ENCODE measurements at places on chromosomes 12 and 14. TPM values are rescaled to one million over a fixed set of nuclear protein-coding genes. Genes with fewer than 3 reads are reported as not detected.

Gene CARMIL3
- total RNA-seq = under 0.01 TPM

GRCh38 chr12:104583301-104583700 is 126.6 kb downstream of the CHST11 start:
- DNase-seq = no peak

Gene PRR4
- 1.3 TPM for total RNA-seq

Gene LUM
- total RNA-seq = 102 TPM

GRCh38 chr12:111218499-111218898 is 150.4 kb downstream of the PHETA1 start:
- DNase-seq = no peak

DNA sequence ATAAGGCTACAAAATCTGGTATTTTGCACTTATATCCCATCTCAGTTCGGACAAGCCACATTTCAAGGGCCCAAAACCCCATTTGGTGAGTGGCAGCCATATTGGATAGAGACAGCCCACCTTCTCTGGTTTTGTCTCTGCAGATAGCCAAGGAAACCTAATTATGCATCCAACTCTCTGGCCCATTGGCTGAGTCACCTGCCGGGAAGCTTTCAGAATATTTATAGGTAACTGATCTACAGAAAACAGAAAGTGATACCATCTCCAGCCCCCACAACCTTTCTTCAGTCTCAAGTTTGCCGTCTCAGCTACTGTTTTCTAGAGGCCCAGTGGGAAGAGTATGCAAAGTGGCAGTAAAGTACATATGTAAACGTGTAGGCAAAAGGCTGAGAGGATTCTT is 33.7 kb upstream of the PPP1CC start:
- no peak for DNase-seq

DNA sequence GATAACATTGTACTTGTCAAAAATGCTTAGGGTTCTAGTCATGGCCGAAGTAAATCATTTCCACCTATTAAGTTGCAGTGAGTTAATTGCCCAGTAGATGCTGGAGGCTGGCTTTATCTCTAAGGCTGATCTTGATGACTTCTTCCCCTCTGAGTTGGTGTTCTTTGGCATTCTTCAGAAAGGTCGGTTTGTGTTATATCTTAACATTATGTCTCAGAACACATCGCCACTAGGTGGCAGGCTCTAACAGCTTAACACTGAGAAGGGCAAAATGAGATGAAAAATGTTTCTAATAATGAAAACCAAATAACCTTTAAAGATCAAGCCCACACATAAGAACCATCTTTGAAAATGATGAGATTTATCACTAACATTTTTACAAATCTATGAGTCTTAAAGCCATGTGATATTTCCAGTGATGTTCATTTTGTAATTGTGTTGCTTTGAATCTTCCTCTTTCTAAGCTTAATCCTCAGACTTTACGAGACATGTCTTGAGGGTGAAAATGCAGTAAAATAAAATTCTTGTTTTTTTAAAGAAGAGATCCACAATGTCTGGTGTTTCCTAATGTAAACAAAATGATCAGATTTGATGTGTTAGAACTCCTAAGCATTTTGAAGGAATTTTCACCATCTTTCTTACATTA is 28.6 kb downstream of the SUDS3 start:
- peak; percentile 47 for DNase-seq

Gene OASL
- 3.0 TPM for total RNA-seq

Gene WASHC3
- 142 TPM for total RNA-seq

DNA sequence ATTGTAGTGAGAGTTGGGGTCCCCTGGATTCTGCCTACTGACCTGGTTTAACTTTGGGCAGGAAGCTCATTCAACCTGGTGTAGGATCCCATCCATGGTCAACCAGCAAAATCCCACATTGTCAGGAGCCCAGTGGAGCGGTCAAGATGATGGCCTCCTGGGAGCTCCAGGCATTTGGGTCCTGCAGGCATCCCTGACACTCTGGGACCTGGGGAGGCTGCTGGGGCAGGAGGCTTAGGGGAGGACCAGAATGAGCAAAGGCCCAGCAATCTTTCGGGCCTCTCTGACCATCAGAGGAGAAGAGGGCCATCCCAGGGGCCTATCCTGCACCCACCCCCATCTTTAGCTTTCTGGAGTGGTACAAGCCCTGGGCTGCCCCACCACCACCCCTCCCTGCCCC is 104.0 kb downstream of the PRMT8 start:
- DNase-seq = no peak

DNA sequence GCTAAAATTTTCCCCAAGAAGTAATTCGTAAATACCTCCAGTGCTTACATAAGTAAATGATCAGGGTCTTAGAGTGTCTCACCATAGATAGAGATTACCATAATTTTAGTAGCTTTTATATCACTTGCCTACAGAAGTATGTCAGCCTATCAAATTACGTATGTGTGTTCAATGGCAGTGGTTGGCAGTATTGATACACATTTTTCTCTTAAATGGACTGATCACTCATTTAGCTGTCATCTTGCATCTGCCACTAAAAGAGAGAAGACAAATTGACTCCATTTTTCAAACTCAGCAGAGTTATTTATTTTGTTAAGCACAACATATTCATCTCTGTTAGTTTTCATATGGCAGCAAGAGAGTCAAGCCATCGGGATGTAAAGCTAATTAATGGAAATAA is 413.1 kb upstream of the CLEC14A start:
- no peak for DNase-seq

Gene TAS2R7
- not detected for total RNA-seq

Gene RILPL1
- 4.8 TPM for total RNA-seq

GRCh38 chr14:61281948-61282275 is 774 bp upstream of the TMEM30B start:
- DNase-seq = no peak

DNA sequence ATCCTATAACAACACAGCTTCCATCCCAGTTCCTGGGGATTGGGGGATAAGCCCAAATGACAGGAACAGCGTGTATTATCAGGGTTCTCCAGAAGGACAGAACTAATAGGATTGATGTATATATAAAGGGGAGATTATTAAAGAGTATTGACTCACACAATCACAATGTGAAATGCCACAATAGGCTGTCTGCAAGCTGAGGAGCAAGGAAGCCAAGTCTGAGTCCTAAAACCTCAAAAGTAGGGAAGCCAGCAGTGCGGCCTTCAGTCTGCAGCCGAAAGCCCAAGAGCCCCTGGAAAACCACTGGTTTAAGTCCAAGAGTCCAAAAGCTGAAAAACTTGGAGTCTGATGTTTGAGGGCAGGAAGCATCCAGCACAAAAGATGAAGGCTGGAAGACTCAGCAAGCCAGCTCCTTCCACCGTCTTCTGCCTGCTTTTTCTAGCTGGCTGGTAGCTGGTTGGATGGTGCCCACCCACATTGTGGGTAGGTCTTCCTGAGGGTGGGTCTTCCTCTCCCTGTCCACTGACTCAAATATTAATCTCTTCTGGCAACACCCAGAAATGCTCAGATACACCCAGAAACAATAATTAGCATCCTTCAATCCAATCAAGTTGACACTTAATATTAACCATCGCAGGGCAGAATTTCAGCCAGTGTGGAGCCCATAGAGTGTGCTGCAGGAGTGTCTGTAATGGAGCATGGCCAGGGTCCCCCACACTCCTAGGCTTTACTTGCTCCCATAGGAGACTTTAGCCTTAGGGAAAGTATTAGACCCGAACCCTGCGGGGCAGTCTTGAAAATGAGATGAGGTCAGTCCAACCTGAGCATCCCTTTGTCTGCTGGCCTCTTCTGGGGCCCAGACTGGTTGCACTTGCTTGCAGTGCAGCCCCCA is 111.1 kb downstream of the SINHCAF start:
- DNase-seq = no peak

Gene PMEL
- total RNA-seq = 0.84 TPM

DNA sequence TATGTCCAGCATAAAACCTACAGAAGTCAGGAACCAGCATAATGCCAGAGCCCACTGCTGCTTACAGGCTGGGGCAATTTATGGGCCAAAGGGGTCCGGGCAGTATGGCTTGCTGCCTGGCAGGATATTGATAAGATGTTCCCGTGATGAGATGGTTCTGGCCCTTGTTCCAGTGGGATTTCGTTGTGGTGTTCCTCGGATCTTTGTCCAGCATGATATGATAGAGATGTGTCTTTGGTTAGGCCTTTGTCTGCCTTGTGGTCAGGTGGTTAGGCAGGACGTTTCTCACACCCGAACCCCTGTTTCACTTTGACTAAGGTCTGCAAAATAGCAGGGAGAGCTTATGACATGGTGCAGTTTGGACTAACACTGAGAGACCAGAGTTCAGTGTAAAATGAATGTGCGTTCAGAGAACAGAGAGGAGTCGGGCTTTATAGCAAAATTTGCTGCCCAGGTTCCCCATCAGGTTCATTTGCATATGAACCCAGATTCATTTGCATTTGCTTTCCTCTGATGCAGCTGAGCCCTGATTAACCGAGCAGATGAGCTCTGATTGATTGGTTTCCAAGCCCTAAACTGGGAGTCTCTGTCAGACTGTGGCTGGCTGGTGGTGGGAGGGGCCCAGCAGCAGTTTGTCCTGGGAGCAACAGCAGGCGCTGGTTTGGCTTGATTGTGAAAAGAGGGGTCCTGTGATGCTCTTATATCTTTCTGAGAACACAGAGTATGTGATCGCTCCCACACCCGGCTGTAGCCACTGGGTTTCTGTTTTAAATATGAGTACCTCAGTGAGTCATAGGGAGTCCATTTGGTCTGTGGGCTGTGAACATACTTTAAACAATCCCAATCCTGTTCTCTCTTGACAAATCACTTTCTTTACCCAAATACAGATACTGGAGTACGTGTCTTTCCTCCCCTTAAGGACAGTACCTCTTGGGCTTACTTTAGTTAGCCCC is 156.3 kb upstream of the PZP start:
- peak; percentile 80 for DNase-seq

Gene KRT83
- total RNA-seq = not detected

DNA sequence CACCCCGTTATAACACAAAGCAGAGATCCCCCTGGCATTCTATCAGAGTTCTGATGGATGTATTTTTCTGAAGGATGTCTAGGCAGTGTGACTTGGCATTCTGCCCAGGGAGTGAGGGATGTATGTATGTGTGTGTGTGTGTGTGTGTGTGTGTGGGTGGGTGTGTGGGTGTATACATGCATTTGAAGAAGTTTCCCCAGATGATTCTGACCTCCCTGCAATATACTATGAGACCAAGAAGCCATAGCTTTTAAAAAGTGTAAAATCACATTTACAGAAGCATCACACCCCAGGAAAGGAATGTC is 59.7 kb upstream of the NAP1L1 start:
- peak; percentile 36 for DNase-seq

GRCh38 chr14:64444984-64445845 is 20.1 kb upstream of the AKAP5 start:
- peak; percentile 87 for DNase-seq

Gene GPR33
- not detected for total RNA-seq

Gene BEST3
- total RNA-seq = not detected

- DNase-seq = no peak
Measured at GRCh38 chr14:104734051-104734587, 10.1 kb downstream of the ADSS1 start.

DNA sequence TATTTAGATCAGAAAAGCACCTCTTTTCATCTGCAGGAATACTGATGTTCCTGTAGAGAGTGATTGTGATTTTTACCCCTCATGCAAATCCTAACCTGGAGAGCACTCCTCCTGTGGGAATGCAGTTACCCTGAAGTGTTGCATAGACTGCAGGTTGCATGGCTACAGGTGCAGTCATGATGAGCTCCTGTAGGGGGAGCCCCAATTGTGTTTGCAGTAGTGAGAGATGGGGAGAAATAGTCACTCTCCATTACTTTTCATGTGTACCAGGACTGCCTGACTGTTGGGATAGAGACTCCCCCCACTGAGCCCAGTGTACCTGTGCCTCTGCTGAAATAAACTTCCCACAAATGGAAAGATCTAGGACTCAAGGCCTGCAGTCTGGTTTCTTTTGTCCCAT is 1086.5 kb downstream of the SLC6A15 start:
- DNase-seq = no peak

Gene GRIP1
- total RNA-seq = not detected

DNA sequence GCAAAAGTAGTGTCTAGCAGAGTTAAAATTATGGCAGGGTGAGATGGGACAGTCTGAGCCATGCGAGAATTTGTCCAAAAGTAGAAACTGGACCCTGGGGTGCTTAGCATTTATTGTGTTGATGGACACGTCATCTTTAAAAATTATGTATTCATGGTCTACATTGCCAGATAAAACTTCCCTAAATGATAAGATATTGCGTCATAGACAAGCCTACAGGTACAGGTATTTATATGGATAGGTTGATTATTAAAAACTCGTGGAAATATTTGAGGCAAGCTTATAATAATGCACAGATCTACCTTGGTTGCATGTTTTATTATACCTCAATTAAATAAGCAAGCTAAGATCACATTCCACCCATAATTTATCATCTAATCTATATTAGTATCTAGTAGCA is 196.0 kb upstream of the PDZRN4 start:
- DNase-seq = no peak

DNA sequence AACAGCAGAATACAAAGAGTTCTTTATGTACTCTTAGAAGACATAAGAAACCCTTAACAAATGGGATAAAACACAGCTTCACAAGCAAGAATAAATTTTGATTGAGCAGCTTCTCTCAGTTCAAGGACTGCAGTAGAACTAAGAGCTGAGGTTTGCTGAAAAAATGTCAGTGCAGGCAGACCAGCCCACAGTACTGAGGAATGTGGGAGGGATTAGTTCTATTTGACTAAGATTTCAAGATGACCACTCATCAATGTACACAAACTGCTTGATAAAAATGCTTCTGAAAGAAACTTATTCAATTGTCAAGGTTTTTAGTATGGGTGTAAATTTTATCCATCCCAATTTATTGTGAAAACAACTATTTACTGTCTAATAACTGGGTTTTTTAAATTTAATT is 138.4 kb downstream of the SEC23A start:
- DNase-seq = no peak

GRCh38 chr14:75088566-75089373 is 19.3 kb downstream of the ZC2HC1C start:
- peak; percentile 49 for DNase-seq

GRCh38 chr12:75477137-75477536 is 3.4 kb upstream of the GLIPR1 start:
- no peak for DNase-seq

- DNase-seq = no peak
Measured at GRCh38 chr12:127046467-127046866, 1220.5 kb upstream of the TMEM132C start.

GRCh38 chr14:50318031-50318626 is 6.0 kb downstream of the DMAC2L start:
- DNase-seq = peak; percentile 37

Gene LTB4R2
- total RNA-seq = 0.88 TPM

DNA sequence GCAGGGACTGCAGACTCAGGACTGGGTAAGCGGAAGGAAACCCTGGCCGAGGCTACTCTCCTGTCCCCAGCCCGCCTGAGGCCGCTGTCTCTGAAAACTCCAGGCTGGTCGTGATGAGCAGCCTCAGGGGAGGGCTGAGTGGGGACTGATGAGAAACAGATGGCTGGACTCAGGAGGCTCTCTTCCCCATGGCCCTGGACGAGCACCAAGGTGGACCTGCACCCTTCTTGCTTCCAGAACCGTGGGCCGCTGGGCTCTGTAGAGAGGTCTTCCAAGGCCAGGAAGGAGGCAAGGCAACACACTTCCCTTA is 1.1 kb downstream of the TEX22 start:
- no peak for DNase-seq
